Brain (organoid and tissue), 16 donors: ENCODE measurements at places on chromosomes 13 and 19.

GRCh38 chr19:55467236-55468053 lies 2.9 kb upstream of the C19orf85 start:
- no peak for DNase-seq

DNA sequence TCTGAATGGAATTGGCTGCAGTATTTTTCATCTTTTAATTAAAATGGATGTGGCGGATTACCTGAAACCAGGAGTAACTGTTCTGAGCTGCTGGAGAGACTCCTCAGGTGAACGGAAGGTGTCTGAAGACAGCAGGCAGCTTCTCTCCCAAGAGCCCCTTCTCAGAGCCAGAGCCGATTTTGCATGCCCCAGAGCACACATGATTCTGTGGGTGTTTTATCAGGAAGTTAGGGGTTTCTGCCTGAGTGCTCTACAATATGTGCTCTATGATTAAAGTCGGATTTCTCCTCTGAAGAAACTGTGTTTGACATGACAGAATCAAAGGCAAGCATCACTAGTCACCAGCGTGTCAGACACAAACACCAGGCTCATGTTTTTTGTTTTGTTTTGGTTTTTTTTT lies 60.7 kb upstream of the MCF2L start:
- DNase-seq, result no peak

GRCh38 chr19:56084835-56085536 lies 36.1 kb downstream of the ZNF787 start:
- no peak for DNase-seq

DNA sequence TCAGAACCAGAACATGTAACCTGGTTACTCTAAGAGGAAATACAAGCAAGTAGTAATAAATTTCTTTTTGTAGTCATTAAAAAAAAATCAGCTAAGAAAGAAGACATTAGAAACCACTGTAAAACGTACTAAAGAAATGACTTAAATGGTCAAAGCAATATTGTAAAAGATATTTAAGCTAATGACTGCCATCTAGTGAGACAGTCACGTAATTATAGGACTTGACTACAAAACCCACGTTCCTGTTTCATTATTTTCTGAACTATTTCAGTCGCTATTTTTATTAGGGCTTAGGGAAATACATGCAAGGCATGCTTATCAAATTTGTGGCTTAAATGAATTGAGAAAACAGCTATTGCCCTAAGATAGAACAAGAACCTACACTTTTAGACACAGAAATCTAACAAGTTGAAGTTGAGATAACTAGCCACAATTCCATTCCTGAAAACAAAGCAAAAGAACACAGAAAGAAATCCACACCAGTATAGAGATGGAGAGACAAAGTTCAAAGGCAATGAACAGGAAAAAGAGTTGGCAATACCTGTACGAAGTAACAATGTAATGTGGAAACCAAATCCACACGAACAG lies 17.9 kb downstream of the ALG5 start:
- DNase-seq, result peak; percentile 72

- no peak for DNase-seq
Measured at GRCh38 chr13:77703408-77703807, 5.9 kb downstream of the SLAIN1 start.

- no peak for DNase-seq
Measured at GRCh38 chr19:33226550-33227241, 1.0 kb upstream of the SLC7A10 start.

DNA sequence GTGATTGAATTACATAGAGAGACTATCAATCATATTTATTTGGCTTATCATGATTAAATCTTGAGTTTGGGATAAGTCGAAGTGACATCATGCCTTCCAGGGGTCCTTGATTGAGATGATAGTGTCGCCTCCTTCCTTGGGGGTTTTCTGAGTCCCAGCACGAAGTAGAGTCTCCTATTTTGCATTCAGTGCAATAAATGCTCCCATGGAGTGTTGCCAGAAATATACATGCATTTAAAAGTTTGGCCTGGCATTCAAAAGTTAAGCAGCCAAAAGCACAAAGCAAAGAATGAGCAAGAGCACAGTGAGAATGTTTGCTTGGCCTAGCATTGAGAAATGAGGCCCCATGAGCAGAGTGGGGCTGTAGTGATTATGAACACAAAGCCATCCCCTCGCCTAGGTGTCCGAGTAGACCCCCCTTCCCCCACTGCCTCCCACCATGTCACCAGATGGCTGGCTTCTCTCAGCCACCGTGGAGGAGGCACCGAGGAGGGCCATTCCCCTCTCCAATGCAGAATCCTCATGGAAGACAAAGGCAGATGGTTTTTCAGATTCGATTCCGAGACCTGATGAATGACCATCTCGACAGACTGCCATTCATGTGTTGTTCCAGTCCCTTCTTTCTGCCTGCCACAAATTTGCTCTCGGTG lies 58.8 kb upstream of the UBL3 start:
- no peak for DNase-seq

DNA sequence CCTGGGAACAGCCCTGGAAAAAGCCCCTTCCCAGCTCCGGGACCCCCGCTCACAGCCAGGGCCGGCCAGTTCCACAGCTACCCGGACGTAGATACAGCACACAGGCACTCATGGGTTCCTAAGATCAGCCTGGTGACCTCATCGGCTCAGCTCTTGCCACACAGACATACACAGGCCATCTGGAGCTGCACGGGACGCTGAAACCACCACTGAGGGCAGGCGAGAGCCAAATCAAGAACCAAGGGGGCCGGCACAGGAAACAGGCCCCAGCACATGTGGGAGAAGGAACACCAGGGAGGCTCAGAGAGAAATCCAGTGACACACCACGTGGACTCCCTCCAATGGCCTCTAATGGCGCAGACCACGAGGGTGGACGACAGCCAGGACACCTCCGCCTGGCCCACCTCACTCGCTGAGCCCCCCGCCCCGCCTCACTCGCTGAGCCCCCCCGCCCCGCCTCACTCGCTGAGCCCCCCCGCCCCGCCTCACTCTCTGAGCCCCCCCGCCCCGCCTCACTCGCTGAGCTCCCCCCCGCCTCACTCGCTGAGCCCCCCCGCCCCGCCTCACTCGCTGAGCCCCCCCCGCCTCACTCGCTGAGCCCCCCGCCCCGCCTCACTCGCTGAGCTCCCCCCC lies 69.7 kb upstream of the C13orf46 start:
- no peak for DNase-seq

DNA sequence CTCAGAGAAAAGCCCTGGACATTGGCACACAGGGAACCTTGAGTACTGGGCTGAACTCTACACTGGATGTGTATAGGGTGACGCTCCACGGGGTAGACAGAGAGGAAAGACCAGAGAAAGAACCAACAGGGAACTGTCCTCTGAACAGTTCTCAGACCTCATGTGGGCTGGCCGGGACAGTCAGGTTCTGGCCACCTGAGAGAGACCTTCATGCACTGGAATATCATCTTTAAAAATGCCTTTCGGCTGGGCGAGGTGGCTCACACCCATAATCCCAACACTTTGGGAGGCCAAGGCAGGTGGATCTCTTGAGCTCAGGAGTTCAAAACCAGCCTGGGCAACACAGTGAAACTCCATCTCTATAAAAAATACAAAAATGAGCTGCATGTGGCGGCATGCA lies 143.8 kb upstream of the GJB6 start:
- DNase-seq, result no peak

- DNase-seq, result peak; percentile 86
Measured at GRCh38 chr13:76758257-76758656, 127.9 kb downstream of the KCTD12 start.
